PC-9 (cell line): ENCODE measurements at places on chromosomes 1 and 21. TPM values are rescaled to one million over a fixed set of nuclear protein-coding genes. Genes with fewer than 3 reads are reported as not detected.

GRCh38 chr21:25176637-25177412 lies 430.5 kb downstream of the MRPL39 start:
- no peak for DNase-seq

GRCh38 chr1:13813398-13814012 lies 113.5 kb downstream of the PRDM2 start:
- DNase-seq, result no peak

DNA sequence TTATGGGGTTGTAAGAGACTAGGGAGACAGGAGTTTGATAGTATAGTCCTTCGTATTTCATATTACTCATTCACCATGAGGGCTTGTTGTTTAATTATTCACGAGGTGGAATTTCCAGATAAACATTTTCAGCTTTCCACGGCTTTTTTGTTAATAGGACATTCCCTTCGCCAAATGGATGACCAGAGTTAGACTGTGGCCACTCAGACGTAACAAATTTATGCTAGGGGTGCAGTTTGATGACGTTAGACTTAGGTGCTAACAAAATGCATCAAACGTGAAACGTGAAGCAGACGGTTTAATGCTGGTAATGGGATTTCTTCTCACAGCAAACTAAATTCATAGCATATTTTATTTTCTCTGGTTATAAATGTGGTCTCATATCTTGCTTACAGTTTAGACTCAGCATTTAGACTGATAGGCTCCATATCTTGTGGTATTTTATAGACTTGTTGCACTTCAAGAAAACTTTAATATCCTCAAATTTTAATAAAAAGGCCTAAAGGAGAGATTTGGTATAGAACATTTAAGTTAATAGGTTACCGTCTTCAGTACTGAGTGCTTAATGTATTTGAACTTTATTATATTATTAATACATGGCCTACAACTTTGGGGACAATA lies 2.3 kb downstream of the DHX9 start:
- DNase-seq, result peak; percentile 61

- DNase-seq, result no peak
Measured at GRCh38 chr1:61348025-61348665, 265.8 kb downstream of the NFIA start.

The C1orf226 gene
- total RNA-seq, result 10.5 and 11.3 TPM in 2 replicates

- DNase-seq, result no peak
Measured at GRCh38 chr1:116731439-116731838, 22.8 kb upstream of the CD2 start.

The GUCA2A gene
- not detected in 2 replicates for total RNA-seq

- no peak for DNase-seq
Measured at GRCh38 chr1:39727221-39727931, 11.3 kb upstream of the PPIE start.

GRCh38 chr1:168498159-168498631 lies 45.6 kb downstream of the XCL2 start:
- no peak for DNase-seq

The MFAP2 gene
- total RNA-seq, result 6.3 and 12.5 TPM in 2 replicates

GRCh38 chr1:95232646-95233318 lies 1.2 kb upstream of the RWDD3 start:
- no peak for DNase-seq

The IVL gene
- total RNA-seq, result not detected in 2 replicates

DNA sequence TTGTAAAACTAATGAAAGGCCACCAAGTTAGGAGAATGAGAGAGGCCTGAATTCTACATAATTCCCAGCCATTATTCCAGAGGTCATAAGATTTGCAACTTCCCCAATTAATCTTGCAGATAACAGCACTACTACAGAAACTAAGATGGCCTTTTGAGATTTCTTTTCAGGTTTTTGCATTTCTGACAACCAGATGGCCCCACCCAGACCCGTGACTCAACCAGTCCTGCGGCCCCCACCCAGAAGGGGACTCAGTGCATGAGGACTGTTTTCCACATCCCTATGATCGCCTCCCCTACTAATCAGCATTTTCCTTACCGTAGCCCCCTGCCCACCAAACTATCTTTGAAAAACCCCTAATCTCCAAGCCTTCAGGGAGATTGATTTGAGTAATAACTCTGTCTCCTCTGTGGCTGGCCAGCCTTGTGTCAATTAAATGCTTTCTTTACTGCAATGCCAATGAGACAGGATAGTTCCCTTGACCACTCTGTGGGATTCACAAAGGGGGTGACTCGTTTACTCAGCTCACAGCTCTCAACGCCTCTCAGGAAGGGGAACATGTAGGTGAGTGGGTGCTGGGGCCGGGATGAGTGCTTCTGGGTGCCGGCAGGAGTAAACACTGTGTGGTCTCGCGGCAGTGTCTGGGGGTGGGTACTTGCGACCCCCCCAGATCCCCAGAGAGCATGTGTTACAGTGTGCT lies 10.5 kb upstream of the CNIH3 start:
- no peak for DNase-seq

The PRAMEF10 gene
- not detected in 2 replicates for total RNA-seq

The HTR6 gene
- total RNA-seq, result not detected in 2 replicates

GRCh38 chr1:3530086-3530925 lies 75.8 kb downstream of the ARHGEF16 start:
- DNase-seq, result peak; percentile 48
